HAP-1 (cell line): ENCODE measurements at places on chromosomes 7 and 10.

DNA sequence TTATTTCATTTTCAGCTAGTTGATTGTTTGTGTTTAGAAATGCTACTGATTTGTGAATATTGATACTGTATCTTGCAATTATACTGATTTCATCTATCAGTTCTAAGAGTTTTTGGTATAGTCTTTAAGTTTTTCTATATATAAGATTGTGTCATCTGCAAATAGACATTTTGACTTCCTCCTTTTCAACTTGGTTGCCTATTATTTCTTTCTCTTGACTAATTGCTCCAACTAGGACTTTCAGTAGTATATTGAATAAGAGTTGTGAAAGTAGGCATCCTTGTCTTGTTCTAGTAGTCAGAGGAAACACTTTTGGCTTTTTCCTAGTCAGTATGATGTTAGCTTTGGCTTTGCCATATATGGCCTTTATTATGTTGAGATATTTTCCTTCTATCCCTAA lies 20.4 kb downstream of the PHTF2 start:
- DNase-seq: no peak

GRCh38 chr7:112573302-112574039 lies 92.7 kb downstream of the LSMEM1 start:
- DNase-seq: no peak

DNA sequence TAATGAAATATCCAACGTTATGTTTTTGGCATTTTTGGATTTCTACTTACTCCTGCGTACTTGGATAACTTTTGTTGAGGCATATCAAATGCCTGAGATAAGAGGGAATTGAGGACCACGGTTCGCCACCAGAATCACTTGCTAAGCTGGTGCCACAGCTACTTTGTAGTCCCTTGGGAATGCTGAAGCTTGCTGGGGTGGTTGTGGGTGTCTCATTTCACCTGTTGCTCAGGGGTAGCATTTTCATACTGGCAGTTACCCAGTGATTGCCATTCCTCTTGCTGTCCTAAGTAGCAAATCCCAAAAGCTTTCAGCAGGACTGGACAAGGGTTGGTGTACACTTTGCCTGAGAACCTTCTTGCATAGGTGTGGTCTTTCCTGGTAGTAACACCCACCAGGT lies 75.2 kb downstream of the CREB5 start:
- DNase-seq: no peak

GRCh38 chr10:29157321-29157720 lies 131.5 kb upstream of the LYZL1 start:
- DNase-seq: no peak

DNA sequence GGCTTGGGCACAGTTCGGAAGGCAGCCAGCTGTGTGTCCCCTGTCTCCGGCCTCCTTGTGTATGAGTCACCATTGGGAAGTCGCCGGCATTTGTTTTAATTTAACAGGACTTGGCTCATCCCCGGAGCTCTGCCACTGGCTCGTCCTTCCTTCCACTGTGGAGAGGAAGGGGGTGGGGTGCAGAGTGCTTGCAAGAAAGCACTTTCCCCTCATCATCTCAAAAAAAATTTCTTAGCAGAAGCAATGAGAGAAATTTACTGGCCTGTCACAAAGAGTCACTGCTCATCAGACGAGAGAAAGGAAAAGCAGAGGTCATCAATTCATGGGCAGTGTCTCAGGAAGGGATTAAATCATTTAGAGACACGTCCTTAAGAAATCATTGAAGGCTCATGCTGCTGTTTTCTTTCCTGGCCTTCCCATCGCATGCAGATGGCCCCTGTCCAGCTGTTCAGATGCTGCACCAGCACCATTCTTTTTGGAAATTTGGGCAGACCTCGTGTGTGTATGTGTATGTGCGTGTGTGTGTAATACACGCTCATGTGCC lies 93.3 kb downstream of the BMS1 start:
- DNase-seq: no peak

DNA sequence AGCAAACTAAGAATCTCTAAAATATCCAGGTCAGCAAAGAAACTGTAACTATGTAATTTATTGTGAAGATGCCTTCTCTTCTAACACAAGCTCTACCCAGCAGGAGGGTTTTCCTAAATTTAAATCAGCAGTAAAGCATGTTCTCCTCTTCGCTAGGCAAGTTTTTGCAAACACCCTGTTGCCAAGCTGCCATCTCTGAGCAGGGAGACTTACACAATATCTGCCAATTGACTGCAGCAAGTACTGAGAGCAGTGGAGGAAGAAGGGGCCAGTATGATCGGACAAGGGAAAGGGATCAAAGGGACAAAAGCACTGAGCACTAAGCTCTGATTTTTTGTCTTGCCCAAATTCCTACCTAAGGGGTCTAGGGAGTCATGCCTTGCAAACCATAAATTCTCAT lies 16.0 kb upstream of the LANCL2 start:
- DNase-seq: no peak
